ENCODE measurements at places on chromosomes 3 and 15.

- no peak for DNase-seq
These were observed 23.7 kb downstream of the IFT122 start for GRCh38 chr3:129463716-129464115.

GRCh38 chr3:151890721-151891141 is 17.3 kb downstream of the SUCNR1 start:
- DNase-seq = peak; percentile 56

DNA sequence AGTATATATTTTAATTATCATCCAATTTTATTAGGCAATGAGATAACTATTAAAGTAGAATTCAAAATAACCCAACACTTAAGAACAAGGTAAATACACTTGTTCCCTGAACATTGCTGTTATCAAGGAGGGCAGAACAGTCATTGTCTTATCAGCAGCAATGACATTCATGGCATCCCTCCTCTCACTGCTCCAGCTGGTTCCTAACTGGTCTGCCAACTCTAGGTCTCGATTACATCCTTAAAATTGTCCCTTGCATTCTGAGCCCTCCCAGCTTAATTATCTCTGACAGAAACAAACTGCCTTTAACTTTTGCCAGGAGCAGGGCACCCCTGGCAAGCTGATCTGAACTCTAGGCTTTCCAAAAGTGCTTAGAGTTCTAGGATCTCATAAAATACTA is 14.0 kb upstream of the DYNC1LI1 start:
- DNase-seq = no peak

DNA sequence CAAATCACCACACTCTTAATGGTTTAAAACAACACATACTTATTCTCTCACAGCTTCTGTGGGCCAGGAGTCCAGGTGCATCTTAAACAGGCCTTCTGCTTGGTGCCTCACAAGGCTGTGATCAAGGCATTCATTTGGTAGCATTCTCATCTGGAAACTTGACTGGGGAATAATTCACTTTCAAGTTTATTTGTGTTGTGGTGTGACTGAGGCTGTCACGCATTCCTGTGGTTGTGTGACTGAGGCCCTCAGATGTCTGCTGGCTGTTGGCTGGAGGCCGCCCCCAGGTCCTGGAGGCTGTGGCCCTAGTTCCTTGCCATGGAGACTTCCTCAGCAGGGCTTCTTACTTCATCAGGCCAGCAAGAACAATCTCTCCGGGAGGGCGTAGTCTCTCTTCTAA is 16.9 kb upstream of the FAM3D start:
- DNase-seq = no peak

DNA sequence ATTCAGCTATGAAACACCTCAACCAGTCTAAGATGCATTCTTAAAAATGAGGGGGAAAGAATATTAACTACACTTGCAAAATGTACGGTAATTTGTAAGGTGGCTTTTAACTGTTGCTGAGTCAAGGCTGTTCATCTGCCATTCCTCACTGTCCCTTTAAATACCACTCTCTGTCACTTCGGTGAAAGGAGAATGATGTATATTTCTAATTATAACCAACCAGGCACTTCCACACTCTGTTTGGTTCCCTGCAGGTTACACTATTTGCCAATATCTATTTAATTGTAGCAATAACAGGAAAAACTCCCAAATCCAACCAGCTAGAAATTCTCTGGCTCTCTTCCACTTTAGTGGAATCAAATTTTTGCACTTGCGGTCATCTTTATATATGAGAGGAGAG is 70.5 kb upstream of the SLCO3A1 start:
- no peak for DNase-seq

DNA sequence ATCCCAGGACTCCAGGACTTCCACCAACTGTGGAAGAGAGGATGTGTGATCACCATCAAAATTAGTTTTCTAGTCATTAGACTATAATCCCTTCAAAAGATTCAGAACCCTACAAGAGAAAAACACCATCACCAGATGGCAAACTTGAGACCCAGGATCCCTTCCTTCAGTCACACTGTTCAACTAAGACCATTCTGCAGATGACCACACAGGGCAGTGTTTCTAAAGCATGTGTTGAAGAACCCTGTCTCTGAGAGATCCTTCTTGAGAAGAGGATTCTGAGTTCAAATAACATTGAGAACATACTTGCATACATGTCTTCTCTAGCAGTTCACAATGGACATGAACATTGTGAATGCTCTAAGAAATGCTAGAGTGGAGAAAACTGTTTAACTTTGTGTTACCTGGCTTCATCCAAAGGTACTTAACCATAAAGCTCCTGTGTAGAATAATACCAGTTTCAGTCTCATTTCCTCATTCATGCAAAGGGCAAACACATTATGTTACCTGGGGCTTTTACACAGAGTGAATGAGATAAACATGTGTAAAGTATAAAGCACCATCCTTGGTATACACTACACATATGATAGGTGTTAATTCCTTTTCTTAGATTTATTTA is 2.4 kb upstream of the ADGRG7 start:
- no peak for DNase-seq

- no peak for DNase-seq
These were observed 6.7 kb downstream of the ALCAM start for GRCh38 chr3:105373383-105373782.

- DNase-seq = peak; percentile 96
These were observed 19.8 kb downstream of the IL1RAP start for GRCh38 chr3:190533511-190534281.

- no peak for DNase-seq
These were observed 235.1 kb downstream of the UACA start for GRCh38 chr15:70528270-70528706.

GRCh38 chr3:23258110-23258509 is 55.0 kb downstream of the UBE2E2 start:
- DNase-seq = no peak

- DNase-seq = no peak
These were observed 27.0 kb upstream of the MUC4 start for GRCh38 chr3:195838714-195839113.

- DNase-seq = no peak
These were observed 149.5 kb downstream of the OSBPL10 start for GRCh38 chr3:31831591-31831990.

GRCh38 chr3:132499071-132499470 is 81.8 kb downstream of the DNAJC13 start:
- DNase-seq = no peak

GRCh38 chr3:31465999-31466398 is 66.7 kb upstream of the STT3B start:
- peak; percentile 55 for DNase-seq

DNA sequence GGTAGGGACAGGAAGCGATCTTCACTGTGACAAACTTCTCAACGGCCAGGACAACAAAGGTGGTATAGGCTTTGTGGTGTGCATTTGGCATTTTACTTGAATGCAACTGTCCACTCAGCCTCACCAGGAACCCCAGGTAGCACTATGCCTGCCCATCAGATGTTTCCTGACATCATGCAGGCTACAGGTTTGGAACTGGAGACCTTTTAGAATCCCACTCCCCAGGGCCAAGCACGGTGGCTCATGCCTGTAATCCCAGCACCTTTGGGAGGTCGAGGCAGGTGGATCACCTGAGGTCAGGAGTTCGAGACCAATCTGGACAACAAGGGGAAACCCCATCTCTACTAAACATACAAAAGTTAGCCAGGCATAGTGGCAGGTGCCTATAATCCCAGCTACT is 9.6 kb downstream of the STARD5 start:
- no peak for DNase-seq

- DNase-seq = no peak
These were observed 868.6 kb downstream of the TBL1XR1 start for GRCh38 chr3:176328666-176329065.

GRCh38 chr15:98663045-98663444 is 14.7 kb downstream of the IGF1R start:
- no peak for DNase-seq

GRCh38 chr15:60761505-60761845 is 282.5 kb upstream of the ICE2 start:
- no peak for DNase-seq

- DNase-seq = no peak
These were observed 91.5 kb upstream of the TNFAIP8L3 start for GRCh38 chr15:51186181-51186705.

- peak; percentile 99 for DNase-seq
These were observed 224.1 kb upstream of the TPRG1 start for GRCh38 chr3:188947401-188948280.

- DNase-seq = peak; percentile 58
These were observed 30.6 kb upstream of the SLC6A6 start for GRCh38 chr3:14371573-14372474.

DNA sequence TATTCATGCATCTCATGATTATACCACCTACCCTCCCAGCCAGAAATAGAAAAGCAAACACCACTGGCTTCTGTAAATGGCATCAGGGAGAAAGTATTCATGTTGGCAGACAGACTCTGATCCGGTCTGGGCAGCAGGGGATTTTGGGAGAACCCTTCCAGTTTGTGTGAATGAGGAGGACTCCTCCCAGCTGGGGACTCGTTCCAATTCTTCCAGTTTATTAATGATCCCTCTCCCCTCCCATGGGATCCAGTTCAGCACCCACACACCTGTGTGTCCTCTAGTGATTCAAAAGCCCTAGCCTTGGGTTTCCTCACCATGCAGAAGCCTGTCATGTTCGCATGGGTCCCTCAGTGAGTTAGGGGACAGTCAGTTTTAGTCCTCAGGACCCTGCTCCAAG is 110.9 kb downstream of the IQSEC1 start:
- no peak for DNase-seq

GRCh38 chr3:114499976-114500375 is 206.1 kb downstream of the TIGIT start:
- DNase-seq = peak; percentile 31

DNA sequence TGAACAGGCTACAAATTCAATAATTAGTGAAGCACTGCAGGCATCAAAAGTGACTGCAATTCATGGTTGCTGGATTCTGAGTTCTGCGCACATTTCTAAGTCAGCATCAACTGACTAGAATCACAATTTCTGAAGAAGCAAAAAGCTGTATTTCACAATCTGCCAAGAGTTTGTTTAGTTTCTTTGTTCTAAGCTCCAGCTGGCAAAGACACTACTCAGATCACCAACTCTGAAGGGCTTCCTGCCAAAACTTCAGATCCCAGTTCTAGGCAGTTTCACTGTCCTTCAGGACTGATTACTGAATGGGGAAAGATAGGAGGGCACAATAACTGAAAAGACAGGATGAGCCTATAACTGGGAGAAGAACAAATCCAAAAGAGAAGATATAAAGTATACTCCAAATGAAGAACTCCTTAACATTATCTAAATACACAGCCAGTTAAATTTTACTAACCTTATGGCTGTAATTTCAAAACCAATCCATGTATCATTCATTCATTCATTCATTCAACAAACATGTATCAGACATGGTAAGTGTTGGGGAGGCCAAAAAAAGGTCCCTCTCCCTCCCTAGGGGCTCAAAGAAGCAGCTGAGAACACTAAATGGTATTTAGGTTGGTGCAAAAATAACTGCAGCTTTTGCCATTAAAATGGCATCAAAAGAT is 17.1 kb downstream of the TJP1 start:
- DNase-seq = peak; percentile 91

GRCh38 chr15:66053991-66054390 is 184.7 kb downstream of the RAB11A start:
- no peak for DNase-seq

DNA sequence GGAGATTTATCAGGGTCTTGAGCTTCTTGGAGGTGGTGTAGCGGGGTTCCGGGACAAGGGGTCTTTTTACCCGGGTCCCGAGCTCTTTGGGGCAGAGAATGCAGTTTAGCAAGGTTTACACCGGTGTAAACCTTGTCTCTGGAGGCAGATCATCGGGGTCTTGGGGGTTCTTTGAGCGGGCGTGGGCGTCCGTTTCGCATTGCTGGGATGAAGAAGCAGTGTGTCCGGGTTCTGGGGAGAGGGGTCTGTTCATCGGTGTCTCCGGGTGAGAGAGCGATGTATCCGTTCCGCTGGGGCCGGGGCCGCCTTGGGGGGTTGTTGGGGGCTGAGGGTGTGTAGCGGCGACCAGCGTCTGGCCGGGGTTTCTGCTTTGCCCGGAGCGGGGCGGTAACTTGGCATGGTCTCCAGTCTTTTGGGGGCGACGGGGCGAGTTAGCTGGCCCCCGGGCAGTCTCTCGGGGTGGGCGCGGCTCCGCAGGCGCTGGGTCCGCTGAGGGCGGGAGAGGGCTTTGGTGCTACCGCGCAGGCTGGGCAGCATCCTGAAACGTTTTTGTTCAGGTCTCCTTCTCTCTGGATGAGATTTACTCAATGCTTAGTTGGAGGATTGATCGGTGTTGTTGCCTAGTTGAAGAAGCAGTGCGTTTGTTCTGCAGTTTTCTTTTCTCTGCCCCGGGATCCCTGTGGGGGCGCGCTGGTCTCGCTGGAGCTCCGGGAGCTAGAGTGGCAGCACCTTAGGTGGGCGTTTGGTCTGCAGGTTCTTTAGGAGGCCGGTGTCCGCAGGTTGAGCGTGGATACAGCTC is 843 bp downstream of the GLCE start:
- peak; percentile 33 for DNase-seq

- peak; percentile 80 for DNase-seq
These were observed 1.4 kb downstream of the SLTM start for GRCh38 chr15:58931987-58932588.

- no peak for DNase-seq
These were observed 5.6 kb upstream of the CLEC3B start for GRCh38 chr3:45020534-45020933.

GRCh38 chr15:23690450-23690852 is 3.3 kb upstream of the NDN start:
- DNase-seq = peak; percentile 76

DNA sequence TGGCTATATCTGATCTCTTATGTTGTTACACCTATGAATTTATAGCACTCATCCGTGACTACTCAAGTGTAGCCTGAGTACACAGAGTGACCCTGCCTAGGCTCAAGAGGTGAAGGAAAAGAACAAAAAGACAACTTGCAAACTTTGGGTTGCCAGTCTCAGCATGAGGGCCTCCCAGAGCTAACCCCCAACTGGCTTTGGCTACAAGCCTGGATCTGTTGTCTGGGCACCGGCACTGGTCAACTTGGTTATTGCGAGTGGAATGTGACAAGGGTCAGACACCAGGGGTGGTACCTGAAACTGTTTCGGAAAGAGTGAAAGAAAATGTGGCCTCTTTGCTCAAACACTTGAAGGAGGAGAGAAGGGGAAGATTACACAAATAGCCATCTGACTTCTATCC is 49.5 kb upstream of the BCL6 start:
- DNase-seq = no peak

GRCh38 chr3:65508750-65509422 is 529.8 kb downstream of the MAGI1 start:
- no peak for DNase-seq

- peak; percentile 91 for DNase-seq
These were observed 57.3 kb upstream of the PLSCR4 start for GRCh38 chr3:146308222-146308621.

- DNase-seq = peak; percentile 80
These were observed 13.1 kb downstream of the FBXL22 start for GRCh38 chr15:63610209-63610841.

DNA sequence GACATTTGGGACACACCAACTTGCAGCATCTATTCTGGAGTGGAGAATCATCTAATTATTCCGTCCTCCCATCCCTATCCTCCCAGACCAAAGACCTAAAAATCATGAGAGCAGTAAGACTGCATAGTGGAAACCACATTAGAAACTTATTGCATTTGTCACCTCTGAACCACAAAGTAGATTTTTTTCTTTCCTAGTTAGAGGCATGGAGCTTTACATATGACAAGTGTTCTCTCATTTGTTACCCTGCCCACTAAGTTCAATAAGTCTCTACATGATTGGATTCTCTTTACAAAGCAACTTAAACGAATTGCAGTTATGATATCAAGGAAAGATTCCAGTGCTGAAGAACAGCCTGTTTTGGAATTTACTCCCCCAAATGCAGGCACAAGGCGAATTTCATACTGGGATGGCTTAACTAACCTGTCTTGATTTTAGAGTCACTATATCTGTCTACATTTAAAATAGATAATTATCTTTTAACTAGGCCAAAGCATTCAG is 42.3 kb upstream of the LRRFIP2 start:
- no peak for DNase-seq

- DNase-seq = peak; percentile 46
These were observed 25.6 kb upstream of the LDHAL6B start for GRCh38 chr15:59180945-59181600.

Measured in cardiac fibroblast (primary cell).